NCI-H2107 (cell line): ENCODE measurements at places on chromosomes 6 and 20.

DNA sequence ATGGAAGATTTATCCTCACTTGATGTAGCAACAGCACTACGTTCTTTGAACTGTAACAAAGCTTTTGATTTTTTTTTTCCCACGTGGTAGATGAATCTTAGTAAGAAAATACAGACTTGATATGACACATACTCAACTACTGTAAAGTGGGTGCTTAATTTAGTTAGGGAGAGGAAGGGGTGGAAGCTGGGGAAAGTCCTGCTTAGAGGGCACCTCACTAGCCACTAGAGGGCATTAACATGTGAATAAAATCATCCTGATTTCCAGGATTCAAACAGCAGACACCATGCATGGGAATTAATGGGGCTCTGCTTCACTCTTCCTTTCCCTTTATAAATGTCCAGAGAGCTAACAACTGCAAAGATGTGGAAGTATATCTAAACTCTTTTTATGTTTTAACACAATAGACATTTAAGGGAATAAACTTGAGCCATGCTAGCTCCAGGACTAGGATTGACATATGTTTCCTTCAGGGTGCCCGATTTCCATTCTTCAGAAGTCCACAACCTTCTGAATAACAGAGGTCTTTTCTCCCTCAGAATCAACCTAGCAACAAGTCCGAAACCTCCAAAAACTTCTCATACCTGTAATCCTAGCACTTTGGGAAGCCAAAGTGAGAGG lies 250.1 kb downstream of the ATXN1 start:
- DNase-seq: no peak

DNA sequence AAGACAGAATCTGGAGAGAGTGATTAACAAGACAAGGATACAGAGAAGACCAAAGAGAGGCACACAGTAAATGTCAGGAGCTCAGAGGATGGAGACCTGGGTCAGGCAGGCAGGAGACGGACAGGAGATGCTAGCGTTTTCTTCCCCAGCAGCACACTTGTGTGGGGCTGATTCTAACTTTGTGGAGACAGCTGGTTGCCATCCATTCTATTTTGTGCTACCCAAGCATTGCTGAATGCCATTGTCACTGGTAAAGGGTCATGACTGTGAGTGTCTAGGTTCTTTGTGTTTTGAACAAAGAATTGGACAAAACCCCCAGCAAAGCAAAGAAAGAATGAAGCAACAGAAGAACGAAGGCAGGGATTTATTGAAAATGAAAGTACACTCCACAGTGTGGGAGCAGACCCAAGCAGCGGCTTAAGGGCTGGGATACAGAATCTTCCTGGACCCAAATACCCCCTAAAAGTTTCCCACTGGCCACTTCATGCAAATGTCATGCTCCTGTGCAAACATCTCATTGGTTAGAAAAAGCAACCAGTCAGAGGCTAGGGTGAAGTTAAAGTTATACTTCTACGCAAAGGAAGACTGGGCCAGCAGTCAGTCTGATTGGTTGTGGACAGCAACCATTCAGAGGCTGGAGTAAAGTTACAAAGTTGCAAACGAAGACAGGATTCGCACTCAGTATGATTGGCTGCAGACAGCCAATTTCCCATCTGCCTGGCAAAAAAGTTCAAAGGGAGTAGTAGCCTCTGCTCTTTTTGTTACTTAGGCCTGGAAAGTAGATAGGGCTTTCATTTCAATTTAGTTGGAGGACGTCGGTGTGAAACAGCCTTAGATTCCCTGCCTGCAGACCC lies 17.5 kb downstream of the PTK7 start:
- no peak for DNase-seq

GRCh38 chr6:135014353-135014832 lies 40.2 kb downstream of the HBS1L start:
- DNase-seq: no peak

GRCh38 chr6:54988576-54988975 lies 142.0 kb downstream of the FAM83B start:
- no peak for DNase-seq
